NCI-H187 (cell line): ENCODE measurements at places on chromosomes 5 and 9.

GRCh38 chr9:78300209-78300608 lies 3.3 kb downstream of the PSAT1 start:
- no peak for DNase-seq

- no peak for DNase-seq
These were observed 77.1 kb downstream of the MRPS27 start for GRCh38 chr5:72242796-72243475.

DNA sequence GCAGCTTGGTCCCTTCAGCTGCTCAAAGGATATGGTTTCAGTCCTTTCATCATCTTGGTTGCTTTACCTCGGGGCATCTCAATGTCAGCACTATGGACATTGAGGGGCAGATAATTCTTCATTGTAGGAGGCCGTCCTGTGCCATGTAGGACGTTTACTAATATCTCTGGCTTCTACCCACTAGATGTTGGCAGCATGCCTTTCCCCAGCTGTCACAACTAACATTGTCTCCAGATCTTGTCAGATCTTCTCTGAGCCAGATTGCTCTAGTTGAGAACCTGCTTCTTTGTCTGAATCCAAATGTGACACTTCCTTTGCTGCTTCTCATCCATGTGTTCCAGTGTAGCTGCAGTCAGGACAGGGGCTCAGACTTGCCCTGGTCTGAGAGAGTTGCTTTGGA lies 10.3 kb downstream of the PTPA start:
- DNase-seq: no peak

- no peak for DNase-seq
These were observed 198.1 kb downstream of the LURAP1L start for GRCh38 chr9:12972608-12973589.

DNA sequence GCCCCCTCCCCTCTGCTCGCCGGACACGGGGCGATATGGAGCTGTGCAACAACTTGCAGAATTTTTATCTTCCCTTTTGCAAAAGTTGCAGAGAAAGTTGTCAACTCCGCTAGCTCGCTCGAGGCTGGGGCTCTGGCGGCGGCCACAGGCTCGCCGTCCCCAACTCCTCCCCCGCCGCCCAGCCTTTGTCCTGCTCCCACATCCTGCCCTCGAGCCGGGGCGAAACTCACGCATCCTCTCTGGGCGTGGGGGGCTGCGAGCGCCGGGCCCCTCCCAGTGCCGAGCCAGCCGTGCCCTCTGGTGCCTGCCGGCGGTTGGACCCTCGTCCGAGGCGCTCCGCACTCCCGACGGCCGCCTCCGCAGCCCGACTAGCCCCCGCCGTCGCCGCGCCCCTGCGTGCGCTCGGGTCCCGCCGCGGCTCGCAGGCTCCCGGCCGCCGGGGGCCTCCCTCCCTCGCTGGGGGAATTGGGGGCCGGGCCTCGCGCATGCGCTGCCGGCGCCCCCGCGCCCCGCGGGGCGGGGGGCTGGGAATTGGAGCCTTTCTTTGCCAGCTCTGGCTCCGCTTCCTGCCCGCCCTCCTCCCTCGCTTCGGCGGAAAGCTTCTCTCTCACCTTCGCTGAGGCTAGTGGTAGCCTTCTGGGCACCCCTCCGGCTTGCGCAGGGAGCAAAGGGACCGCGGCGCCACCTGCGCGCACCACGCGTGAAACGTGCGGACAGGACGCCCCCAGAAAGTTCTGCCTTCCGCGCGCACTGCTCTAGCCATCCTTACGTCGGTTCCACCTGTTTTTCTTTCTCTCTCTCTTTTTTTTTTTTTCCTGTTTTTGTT lies at the start of gene CCNJL:
CCNJL (minus strand) TSS at position 431 of the 826 bp plus-strand sequence. CDS start 641 bp downstream, outside the sequence.
- peak; percentile 10 for DNase-seq

DNA sequence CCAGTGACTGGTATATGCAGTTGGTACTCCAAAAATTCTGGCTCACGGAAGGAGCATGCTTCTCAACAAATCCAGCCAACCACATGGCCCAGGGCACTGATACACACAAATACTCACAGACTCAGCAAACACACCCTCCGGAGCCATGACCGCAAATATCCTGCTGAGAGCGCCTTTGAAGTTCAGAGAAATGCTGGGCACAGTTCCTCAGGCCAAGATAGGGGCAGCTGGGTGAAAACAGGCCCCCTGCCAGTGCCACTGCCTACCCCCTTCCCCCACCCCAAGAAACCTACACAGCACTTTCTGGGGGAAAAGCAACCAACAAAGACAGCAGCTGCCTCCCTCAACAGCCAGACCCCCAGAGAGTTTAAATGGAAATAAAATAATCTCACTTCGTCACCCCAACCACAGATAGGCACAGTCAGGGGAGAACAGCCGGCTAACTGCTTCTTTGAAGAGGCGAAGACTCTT lies 120.0 kb downstream of the C5orf15 start:
- no peak for DNase-seq

- no peak for DNase-seq
These were observed 110.9 kb upstream of the DMAC1 start for GRCh38 chr9:7910426-7911020.

DNA sequence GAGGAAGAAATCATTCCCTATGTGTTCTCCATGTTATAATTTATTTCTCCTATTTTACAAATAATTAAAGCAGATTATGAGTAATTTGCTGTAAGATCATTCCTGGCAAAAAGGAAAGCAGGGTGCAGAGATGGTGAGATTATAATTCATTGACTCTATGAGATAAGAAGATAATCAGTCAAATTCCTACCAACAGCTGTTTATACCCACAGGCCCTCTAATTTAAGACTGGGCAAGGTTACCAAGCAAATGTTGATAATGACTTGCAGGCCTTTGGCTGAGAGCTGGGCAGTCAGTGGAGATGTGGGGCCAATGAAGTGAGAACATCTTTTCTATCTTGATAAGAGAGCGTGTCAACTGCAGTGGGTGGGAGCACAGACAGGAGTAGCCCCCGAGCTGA lies 222.7 kb downstream of the ICE1 start:
- no peak for DNase-seq

- no peak for DNase-seq
These were observed 447.3 kb upstream of the ARRDC3 start for GRCh38 chr5:91830361-91830953.
